ENCODE measurements at places on chromosomes 4 and X.

- no peak for DNase-seq
Measured at GRCh38 chrX:132406106-132406505, 82.7 kb downstream of the MBNL3 start.

DNA sequence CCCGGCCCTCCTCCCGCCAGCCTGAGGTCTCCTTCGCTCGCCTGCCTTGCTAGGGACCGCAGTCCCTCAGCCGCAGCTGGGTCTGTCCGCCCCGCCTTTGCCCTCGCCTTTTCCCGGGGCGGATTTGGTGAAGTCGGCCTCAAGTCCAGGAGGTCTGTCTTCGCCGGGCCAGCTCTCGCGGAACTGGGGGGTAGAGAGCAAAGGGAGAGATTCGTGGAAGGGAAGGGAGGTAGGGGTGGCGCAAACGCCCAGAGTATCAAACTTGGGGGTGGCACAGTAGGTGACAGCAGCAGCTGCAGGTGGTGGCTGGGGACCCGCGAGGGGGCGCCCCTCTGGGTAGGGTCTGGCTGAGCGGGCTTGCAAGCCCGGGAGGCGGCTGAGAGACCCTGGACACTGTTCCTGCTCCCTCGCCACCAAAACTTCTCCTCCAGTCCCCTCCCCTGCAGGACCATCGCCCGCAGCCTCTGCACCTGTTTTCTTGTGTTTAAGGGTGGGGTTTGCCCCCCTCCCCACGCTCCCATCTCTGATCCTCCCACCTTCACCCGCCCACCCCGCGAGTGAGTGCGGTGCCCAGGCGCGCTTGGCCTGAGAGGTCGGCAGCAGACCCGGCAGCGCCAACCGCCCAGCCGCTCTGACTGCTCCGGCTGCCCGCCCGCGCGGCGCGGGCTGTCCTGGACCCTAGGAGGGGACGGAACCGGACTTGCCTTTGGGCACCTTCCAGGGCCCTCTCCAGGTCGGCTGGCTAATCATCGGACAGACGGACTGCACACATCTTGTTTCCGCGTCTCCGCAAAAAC lies at the start of gene NPY2R:
Gene NPY2R (plus strand): TSS at position 379 of the 797 bp plus-strand sequence. CDS start 5,304 bp downstream, outside the sequence.
- DNase-seq = no peak

DNA sequence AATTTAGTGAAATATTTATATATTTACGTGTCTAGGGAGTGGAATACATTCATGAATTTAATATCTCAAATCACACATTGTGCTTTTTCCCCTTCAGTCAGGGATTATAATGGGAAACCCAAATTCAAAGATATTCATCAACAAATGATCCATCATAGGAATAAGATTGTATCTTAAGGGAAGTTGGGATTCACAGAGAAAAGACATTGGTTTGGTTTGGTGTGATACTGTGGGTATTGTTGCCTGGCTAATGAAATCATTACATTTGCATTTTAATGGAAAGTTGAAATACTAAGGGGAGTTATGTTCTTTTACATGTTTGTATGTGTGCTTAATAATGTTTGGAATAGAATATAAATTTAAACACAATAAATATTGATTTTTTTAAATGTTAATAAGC lies 1.7 kb downstream of the TET2 start:
- DNase-seq = no peak

- DNase-seq = no peak
Measured at GRCh38 chrX:65045001-65045400, 68.8 kb upstream of the ZC4H2 start.

DNA sequence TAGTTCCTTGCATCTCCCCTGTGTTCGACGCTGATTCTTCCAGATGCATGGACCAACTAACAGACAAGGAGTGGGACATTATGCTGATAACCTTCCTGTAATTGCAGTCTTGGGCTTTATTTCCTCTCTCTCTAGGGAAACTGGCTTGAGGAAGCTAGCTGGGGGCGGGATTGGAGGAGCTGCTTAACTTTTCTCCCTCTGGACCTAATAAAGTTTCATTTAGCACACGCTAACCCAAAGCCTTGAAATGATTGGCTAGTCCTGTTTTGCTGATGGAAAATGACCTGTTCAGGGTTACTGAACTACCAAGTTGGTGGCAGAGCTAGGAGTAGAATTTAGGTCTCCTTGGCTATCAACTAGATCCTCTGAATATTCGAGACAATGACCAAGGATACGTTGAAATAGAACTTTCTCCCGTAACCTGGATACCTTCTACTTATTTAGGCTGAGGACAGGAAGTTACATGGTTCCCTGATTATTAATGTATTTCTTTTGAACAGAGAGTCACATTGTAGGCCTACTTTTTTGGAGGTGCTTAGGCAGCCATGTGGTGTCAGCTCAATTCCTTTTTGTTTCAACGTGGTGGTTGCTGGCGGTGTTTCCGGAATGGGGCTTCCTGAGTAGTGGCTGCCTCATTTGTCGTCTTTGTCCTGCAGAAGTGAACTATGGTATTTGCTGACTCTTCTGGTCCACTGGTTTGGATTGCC lies 2.0 kb downstream of the PGK1 start:
- no peak for DNase-seq

DNA sequence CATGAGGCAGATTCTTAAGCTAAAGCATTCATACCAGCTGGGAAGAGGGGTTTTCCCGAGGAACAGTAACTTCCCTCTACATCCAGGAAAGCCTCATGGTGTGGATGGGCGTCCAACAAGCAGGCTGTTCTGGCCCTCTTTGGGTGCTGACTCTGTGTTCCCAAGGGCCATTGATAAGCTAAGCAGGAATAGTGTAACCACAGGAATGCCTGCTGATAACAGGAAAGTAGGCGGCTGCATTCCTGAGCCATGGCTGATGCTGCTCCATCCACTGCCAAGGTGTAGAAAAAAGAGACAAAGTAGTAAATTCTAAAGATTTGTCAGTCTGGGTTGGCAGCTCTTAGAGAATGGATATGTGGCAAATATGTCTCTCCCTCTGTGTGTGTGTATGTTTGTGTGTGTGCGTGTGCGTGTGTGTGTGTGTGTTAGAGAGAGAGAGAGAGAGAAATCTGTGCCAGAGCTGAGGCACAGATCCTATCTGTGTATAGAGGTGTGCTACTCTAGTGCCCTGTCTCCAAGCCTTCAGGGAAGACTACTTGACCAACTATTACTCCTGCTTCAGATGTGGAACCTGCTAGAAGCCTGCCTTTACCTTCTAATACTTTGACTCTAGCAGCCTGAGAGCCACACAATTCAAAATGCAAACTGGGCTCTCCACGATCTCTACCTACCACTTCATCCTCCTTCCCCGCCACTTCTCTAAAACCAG lies 353.1 kb upstream of the NR3C2 start:
- DNase-seq = no peak

DNA sequence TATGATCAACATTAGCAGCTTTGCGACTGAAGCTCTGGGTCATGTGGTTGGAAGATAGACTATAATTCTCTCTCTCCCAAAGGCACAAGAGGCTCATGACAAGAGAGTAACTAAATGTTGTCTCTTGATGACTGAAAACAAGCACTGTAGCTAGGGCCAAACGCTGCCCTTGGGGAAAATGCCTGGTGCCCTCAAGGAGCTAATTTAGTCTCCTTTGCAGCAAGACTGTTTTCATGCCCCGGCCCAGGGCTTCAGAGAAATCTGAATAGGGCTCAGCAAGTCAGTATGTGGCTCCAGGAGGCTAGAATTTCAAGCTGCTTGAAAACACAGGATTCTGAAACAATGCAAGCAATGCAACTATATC lies 411.9 kb downstream of the GPAT3 start:
- DNase-seq = no peak

DNA sequence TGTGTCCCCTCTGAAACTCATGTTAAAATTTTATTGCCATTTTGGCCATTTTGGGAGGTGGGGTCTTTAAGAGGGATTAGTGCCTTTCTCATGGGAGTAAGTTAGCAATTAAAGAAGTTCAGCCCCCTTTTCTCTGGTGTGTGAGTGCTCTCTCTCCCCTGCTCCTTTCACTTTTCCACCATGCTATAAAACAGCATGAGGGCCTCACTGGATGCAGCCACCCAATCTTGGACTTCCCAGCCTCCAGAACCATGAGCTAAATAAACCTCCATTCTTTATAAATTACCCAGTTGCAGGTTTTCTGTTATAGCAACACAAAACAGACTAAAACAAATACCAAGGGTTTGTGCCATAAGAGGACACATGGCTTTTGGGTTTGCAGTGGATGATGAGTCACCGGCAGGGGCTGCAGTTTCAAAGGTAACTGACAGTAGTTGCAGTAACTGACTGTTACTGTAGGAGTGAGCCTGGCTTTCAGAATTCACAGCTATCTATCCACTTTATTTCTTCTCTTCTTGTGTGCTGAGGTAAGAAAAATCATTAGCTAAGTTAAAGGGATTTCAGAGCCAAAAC lies 121.5 kb downstream of the PPEF1 start:
- no peak for DNase-seq

DNA sequence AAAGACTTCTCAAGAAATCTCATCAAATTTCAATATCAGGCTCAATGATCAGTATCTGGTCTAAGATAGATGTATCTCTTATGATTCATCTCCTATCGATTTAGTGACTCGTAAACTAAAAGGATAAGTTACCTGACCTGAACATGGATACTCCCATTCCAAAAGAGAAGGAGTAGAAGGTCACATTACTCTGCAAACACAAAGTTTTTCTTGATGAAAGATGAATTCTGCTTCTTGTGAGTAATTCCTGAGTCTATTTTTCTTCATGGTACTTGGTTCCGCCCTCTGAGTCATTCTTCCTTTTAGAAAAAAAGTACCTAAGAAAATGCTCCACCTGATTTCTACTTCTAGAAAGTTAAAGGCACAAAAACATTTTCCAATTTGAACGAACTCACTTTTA lies 223.1 kb upstream of the SLIT2 start:
- no peak for DNase-seq

- DNase-seq = no peak
Measured at GRCh38 chr4:176376032-176376614, 56.4 kb downstream of the SPCS3 start.

DNA sequence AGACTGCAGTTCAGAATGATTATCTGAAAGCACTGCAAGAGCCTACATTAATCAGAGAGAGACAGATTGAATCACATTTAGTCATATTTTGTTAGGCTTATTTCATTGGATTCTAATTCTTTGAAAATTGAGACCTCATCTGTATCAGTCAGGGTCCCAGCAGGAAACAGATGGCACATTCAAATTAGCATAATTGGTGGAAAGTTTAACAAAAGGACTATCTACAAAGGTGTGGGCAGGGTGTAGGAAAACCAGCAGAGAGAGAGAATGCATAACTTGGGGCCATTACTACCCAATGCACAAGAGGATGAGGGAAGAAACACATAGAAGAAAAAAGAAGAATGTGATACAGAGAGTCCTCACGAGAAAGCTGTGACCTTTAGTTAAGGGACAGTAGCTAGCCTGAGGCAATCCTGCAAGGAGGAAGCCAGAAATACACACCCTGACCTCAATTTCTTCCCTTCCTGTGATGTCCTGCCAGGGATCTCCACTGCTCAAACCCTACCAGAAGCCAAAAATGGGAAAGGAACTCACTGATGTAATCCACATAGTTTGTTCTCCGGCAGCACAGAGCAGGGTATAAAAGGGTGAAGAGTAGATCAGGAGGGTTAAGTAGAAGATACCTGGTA lies 17.7 kb upstream of the XKRX start:
- DNase-seq = no peak

- DNase-seq = no peak
Measured at GRCh38 chr4:122749704-122750454, 17.4 kb downstream of the BBS12 start.

DNA sequence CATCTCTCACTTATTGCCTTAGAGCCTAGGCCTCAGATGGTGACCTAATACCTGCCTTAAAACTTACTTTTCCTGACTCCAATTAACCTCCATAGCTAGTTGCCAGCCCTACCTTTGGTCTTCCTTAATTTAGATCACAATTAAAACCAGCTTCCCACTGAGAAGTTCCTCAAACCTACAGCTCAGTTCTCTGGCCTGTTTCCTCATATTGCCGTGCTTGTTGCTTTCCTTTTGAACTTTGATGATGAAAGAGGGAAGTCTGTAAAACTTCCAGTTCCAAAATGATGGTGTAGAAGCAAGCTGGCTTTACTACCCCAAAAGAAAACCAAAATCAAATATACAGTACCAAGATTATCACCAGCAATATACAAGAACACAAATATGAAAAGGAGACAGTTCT lies 28.9 kb upstream of the CAMK2D start:
- DNase-seq = no peak

DNA sequence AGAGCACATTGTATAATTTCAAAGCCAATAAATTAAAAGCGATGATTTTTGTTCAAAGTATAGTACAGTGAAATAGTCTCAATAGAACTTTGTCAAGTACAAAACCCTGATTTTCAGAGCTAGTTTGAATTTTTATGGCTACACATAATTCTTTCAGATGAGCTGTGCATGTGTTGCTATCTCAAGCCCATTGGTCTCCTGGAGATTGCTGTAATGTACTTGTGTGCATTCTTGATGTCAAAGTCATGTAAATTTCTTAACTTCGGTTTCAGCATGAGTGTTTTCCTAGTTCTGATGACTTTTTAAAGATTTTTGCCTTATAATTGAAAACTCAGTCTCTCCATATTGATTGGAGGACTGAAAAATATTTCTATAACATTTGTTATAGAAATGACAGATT lies 200.8 kb downstream of the CEP135 start:
- DNase-seq = no peak

All from bone marrow (tissue), 2 donors.